Right ventricle myocardium superior (tissue), 1 donor: ENCODE measurements at places on chromosomes 4 and X.

GRCh38 chr4:121253961-121254360 lies 89.8 kb upstream of the TNIP3 start:
- no peak for DNase-seq

GRCh38 chr4:96675416-96675815 lies 835.5 kb downstream of the PDHA2 start:
- no peak for DNase-seq

- DNase-seq: no peak
Measured at GRCh38 chr4:107854356-107855022, 29.8 kb downstream of the SGMS2 start.

GRCh38 chrX:40157228-40158035 lies 59.7 kb upstream of the BCOR start:
- no peak for DNase-seq
